Cerebellar cortex (tissue), 1 donor: ENCODE measurements at places on chromosomes 12 and 14.

GRCh38 chr12:18895946-18896345, 158.0 kb downstream of the CAPZA3 start:
- DNase-seq = no peak

- peak; percentile 46 for DNase-seq
Observed at GRCh38 chr12:123115409-123116121, 35.3 kb downstream of the PITPNM2 start.

GRCh38 chr12:49716553-49716952, 9.3 kb upstream of the FMNL3 start:
- DNase-seq = no peak

DNA sequence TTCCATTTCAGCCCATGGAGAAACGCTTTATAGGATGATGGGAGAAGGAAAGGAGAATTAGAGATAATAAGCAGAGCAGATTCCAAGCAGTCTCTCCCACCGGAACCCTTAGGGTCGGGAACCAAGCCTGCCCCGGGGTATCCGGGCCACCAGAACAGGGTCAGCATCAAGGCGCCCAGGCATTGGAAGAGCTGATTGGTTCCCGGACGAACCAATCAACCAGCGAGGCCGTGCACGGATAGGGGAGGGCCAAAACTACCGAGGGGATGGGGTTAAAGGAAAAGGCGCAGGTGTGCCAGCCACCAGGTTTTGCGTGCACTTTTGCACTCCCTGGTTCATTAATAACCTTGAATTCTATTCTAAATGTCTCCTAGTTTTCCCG, 1.7 kb downstream of the PPM1H start:
- peak; percentile 97 for DNase-seq

DNA sequence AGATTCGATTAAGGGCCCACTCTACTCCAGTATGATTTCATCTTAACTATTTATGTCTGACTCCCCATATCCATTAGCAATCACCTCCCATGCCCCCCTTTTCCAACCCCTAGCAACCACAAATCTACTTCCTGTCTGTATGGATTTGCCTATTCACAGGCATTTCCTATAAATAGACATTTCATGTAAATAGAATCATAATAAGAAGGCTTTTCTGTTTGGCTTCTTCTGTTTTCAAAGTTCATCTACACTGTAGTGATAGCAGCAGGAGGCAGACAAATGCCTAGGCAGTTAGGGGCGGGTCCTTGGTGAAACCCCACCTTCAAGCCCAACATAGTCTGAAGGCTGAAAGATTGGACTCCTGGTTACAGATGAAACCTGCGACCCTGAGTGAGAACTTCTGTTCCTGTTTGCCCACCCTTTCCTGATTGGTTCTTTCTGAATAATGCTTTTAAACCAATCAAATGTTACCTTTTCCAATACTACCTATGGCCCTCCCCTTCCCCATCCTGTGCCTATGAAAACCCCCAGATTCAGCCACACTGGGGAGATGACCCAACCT, 62.1 kb upstream of the HECTD1 start:
- DNase-seq = no peak
